ENCODE measurements at places on chromosomes 1 and 21.
A peak's percentile ranks its signal among the peaks of the same experiment; 100 is the strongest.

- peak; percentile 98 for DNase-seq
Observed at GRCh38 chr1:63731117-63732043, 42.4 kb upstream of the ROR1 start.

- DNase-seq = no peak
Observed at GRCh38 chr1:244160455-244161235, 109.6 kb downstream of the ZBTB18 start.

DNA sequence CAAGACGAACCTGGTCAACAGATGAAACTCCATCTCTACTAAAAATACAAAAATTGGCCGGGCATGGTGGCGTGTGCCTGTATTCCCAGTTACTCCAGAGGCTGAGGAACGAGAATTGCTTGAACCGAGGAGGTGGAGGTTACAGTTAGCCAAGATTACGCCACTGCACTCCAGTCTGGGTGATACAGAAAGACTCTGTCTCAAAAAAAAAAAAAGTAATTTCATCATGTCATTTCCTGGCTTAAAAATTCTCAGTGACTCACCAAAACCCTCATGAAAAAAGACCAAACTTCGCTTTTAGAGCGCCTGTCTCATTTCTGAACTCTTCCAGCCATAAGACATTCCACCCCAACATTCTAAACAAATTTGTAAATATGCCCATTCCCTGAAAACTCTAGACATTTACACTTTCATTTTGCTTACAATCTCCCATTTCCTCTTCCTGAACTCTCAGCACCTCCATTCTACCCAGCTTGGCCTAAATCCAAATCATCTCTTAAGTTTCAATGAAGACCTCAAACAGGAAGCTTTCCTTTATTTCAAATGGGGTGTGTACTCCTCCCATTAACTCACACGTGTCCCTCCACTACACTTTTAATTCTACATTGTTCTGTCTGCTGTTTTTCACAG, 50.5 kb upstream of the PRRC2C start:
- peak; percentile 87 for DNase-seq

- no peak for DNase-seq
Observed at GRCh38 chr1:96487394-96487793, 234.2 kb upstream of the PTBP2 start.

DNA sequence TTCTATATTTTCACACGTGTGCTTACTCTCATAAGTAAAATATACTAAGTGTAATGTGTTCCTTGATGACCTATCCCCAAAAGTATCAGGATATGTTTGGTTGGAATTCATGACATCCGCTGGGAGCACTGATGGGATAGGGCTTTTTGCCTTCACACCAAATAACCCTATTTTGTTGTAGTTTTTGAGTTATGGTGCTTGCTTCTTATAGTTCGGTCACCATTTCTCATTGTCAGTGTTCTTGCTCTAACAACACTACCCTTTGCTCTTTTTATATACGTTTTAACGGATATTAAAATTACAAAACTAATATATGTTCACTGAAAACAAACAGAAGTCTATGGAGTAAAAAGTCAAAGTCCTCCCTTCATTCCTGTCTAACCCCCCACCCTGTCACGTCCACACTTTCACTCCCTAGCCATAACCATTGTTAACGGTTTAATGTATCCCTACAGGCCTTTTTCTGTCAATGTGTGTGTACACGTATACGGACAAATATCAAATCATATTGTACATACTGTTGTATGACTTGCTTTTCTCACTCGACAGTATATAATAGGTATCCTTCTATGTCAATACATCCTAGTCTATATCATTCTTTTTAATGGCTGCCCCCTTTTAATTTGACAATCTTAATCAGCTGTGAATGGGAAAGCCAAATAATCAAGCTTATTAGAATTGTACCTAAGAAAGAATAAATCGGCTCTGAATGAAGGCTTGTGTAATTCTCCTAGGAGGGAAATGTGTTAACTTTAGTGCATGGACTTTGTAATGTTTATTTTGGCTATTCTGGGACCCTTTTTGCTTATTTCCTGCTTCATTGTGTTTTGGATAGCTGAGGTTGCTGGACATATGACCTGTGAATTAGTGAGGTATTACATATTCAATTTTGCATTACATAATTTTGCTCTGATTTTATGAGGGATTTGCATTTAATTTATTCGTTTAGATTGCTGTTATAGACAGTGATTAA, 3.5 kb upstream of the RNF220 start:
- DNase-seq = no peak

- peak; percentile 32 for DNase-seq
Observed at GRCh38 chr1:24751833-24752232, 6.6 kb downstream of the CLIC4 start.

GRCh38 chr21:14617871-14618270, 71.8 kb upstream of the SAMSN1 start:
- DNase-seq = no peak

- DNase-seq = no peak
Observed at GRCh38 chr1:147812799-147813198, 52.4 kb upstream of the GJA5 start.

- no peak for DNase-seq
Observed at GRCh38 chr1:237005674-237006073, 1.4 kb upstream of the MT1HL1 start.

DNA sequence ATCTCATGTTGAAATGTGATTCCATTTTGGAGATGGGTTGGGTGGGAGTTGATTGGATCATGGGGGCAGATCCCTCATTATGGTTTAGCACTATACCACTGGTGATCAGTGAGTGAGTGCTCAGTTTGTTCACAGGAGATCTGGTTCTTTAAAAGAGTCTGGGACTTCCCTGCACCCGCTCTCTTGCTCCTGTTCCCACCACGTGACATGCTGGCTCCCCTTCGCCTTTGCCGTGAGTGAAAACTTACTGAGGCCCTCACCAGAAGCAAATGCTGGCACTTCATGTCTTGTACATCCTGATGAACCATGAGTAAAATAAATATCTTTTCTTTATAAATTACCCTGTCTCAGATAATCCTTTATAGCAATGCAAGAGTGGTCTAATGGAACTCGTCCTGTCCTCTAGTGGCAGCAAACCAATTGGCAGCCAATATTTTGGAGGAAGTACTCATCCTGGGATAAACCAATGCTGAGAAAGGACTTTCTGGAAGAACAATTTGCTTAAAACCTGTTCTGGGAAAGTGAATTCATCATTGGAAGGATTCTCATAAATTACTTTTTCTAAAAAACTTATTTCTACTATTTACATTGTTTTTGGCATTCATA, 27.8 kb upstream of the CYP4A11 start:
- no peak for DNase-seq

DNA sequence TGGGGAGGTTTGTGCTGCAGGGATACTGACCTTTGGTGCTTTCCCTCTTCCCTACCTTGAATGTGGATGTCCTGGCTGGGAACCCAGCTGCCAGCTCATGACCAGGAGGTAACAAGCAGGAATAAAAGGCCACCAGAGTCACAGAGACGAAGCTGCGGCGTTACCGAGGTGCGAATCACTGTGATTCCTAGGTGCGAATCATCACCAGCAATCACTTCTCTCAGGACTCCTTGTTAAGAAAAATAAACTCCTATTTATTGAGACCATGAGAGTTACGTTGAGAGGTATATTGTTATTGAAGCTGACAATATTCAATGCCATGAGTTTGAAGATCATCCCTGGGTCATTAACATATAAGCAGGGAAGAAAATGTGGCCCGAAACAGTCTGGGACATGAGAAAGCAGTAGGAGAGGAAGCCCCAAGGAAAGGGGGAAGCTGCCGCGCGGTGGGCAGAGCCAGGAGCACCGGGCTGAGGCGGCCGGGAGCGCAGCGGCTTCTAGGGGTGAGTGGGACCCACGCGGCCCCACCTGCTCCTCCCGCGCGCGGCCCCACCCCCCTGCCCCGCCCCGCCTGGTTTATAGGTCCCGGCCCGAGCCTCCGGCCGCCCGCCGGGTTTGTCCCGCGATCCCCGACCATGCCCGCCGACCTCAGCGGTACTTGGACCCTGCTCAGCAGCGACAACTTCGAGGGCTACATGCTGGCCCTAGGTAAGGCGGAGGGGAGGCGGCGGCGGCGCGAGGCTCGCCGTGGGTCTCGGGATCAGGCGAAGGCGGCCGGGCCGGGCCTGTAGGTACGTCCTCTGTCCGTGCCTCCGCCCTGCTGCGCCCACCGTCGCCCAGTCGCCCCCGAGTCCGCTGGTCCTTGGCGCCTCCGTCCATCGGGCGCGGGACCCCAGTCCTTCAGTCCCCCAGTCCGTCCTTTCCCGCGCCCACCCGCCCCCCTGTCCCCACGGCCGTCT, at the start of gene RBP7:
TSS of gene RBP7 (plus strand) at position 605 of the 959 bp plus-strand sequence. CDS start at position 636, 31 bp downstream.
- no peak for DNase-seq

GRCh38 chr21:38037416-38037815, 121.2 kb upstream of the KCNJ6 start:
- peak; percentile 5 for DNase-seq

GRCh38 chr21:25342816-25343215, 264.5 kb downstream of the MRPL39 start:
- no peak for DNase-seq

DNA sequence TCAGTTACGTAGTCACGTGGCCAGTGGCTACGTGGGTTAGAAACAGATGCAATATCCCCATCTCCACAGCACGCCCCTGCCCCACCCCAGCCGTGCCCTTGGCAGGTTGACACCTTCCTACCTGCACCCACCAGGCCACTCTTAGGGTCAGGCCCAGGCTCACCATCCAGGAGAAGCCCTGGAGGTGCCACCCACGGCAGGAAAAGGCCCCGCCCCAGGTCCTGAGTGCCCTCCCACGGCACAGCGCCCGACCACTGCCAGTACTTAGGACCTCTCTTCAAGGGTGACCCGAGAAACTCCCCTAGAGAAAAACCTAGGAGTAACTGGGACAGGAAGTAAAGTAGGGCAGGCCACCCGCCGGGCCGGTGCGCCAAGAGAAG, 1.5 kb downstream of the C1orf35 start:
- no peak for DNase-seq

DNA sequence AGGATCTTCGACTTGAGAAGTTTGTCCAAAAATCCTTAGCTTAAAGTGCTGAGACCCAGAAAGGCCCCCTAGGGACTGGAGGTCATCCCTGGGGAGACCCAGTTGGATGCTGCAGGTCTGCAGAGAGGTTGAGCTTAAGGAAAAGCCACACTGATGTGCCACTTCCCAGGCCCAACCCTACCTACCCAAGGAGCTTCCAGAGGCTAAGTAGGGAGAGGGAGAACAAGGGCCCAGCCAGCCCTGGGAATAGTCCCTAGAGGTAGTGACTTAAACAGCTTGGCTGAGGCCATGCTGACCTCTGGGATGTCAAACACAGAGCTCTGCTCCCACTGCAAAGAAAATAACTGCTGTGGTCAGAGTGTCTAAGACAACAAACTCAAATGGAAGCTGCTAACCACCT, 693.7 kb downstream of the MATN1 start:
- no peak for DNase-seq

DNA sequence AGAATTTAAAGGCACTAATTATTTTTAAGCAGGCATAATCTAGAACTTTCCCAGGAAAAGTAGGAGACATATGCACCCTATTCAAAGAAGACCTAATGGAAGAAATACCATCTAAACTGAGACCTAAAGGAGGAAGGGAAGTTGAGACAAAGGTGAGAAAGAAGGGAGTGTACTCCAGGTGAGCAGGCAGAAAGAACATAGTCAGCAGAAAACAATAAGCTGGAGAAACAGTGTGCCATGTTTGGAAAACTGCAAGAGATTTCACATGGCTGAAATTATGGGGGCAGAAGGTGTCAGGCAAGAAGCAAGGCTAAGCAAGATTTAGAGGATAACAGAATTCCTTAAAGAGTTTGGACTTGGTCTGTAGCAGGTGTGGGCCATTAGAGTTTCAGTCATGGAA, 167.0 kb upstream of the USP25 start:
- no peak for DNase-seq

DNA sequence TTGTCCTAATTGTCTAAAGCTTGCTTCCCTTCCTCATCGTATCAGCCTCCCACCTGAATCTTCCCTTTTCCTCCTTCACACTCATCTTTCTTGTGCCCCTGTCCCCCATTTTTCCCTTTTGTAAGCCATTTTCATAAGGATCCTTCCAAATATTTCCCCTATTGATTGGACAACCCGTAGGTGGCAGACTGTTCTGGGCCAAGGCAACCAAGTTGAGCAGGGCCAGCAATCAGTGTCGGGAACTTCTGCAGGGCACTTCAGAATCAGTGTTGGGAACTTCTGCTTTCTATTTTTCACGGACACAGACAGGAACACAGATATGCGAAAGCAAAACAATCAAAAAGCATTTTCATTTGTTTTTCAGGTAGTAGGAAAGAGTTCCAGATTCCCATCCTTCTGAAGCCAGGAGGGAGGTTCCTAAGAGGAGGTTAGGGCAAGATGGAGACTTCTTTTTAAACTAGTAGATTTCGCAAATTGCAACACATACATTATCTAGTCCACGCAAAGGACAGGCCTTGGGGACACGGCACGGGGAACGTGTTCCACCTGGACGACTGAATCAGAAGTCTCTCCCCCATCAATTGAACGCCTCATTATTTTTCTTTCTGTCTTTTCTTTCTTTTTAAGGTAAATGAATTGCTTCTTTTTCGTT, 691 bp upstream of the MPZL1 start:
- DNase-seq = peak; percentile 70

- DNase-seq = no peak
Observed at GRCh38 chr1:171279678-171280077, 31.4 kb downstream of the FMO1 start.

- DNase-seq = no peak
Observed at GRCh38 chr1:47979724-47980123, 17.5 kb downstream of the TRABD2B start.

DNA sequence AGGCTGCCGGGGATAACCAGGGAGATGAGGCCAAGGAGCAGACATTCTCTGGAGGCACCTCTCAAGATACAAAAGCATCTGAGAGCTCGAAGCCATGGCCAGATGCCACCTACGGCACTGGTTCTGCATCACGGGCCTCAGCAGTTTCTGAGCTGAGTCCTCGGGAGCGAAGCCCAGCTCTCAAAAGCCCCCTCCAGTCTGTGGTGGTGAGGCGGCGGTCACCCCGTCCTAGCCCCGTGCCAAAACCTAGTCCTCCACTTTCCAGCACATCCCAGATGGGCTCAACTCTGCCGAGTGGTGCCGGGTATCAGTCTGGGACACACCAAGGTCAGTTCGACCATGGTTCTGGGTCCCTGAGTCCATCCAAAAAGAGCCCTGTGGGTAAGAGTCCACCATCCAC, 19.4 kb upstream of the SH3D21 start:
- DNase-seq = no peak

DNA sequence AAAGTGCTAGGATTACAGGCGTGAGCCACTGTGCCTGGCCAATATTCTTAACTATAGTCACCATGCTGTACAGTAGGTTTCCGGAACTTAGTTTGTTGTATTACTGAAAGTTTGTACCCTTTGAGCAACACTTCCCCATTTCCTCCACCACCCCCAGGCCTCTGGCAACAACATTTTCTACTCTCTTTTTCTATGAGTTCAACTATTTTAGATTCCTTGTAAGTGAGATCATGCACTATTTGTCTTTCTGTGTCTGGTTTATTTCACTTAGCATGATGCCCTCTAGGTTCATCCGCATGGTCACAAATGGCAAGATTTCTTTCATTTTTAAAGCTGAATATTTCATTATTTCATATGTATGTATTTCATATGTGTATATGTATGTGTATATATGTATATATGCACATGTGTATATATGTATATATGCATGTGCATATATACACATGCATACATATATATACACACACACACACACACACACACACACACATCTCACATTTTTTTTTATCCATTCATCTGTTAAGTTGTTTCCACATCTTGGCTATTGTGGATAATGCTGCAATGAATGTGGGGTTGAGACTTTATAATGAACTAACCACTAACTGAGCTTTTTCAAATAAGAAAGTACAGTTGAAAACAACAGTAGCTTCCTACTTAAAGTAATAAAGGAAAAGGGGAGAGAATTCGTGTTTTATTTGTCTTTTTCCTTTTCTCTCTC, 256.8 kb upstream of the C1orf105 start:
- peak; percentile 68 for DNase-seq
